Lung microvascular endothelial cell (primary cell): ENCODE measurements at places on chromosomes 7 and 10. TPM values are rescaled to one million over a fixed set of nuclear protein-coding genes. Genes with fewer than 3 reads are reported as not detected.
A peak's percentile ranks its signal among the peaks of the same experiment; 100 is the strongest.

GRCh38 chr10:93773120-93773519, 15.4 kb downstream of the LGI1 start:
- no peak for DNase-seq

DNA sequence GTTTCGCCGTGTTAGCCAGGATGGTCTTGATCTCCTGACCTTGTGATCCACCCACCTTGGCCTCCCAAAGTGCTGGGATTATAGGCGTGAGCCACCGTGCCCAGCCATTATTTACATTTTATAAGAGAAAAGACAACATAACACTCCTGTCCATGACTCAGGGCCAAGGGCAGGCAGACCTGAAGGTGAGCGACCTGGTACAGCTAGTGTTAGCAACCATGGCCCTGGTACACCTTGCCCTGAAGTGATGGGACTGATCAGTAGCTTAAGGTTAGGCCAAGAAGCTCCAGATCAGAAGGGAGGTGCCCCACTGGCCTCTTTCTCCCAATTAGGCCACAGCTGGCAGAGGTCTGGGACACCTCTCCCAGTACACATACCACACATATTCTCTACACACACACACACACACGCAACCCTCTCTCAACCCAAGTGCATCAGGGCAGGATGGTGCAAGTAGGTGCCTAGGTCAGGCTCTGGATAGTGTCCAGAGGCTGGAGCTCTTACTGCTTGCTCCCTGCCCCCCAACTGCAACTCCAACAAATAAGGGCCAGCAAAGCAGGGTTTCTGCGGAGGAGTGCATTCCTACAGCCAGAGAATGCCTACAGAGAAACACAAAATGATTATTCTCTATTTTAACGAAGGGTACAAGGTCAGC, 43.8 kb downstream of the DPCD start:
- no peak for DNase-seq

- no peak for DNase-seq
Observed at GRCh38 chr7:147376192-147376591, 1214.4 kb upstream of the C7orf33 start.

Gene ANAPC16
- 38.7 and 46.4 TPM in 2 replicates for total RNA-seq

DNA sequence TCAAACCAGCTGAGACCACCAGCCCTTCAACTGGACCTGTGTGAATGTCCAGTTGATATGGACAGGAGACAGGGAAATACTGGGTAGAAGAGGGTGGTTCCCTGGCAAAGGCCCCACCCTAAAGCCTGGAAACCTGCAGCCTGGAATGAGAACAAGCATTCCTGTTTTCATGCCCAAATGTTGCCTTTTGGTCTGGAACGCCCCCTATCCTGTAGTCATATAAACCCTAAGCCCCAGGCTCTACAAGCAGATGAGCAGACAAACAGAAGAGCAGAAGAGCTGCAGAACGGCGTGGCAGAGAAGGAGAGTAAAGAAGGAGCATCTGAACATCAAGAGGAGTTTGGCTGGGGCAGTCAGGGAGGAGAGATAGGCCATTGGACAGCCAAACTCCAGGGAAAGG, 38.4 kb downstream of the SYPL1 start:
- DNase-seq = no peak

DNA sequence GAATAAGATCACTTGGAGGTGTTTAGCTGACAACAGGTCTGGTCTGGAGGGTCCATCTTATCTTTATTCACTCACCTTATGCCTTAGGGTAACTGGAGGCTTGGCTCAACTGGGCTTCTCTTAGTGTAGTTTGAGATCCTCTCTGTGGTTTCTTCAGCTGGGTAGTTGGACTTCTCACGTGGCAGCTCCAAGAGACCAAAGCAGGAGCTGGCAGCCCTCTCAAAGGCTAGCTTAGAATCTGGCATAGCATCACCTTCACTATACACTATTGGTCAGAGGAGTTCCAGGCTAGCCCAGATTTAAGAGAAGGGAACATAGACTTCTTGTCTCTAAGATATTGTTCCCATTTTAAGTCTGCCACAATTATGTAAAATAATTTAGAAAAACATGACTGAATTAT, 16.4 kb downstream of the ADK start:
- DNase-seq = no peak

Gene NOS3
- total RNA-seq = 25.0 and 30.5 TPM in 2 replicates

Gene OR13A1
- total RNA-seq = not detected in 2 replicates

DNA sequence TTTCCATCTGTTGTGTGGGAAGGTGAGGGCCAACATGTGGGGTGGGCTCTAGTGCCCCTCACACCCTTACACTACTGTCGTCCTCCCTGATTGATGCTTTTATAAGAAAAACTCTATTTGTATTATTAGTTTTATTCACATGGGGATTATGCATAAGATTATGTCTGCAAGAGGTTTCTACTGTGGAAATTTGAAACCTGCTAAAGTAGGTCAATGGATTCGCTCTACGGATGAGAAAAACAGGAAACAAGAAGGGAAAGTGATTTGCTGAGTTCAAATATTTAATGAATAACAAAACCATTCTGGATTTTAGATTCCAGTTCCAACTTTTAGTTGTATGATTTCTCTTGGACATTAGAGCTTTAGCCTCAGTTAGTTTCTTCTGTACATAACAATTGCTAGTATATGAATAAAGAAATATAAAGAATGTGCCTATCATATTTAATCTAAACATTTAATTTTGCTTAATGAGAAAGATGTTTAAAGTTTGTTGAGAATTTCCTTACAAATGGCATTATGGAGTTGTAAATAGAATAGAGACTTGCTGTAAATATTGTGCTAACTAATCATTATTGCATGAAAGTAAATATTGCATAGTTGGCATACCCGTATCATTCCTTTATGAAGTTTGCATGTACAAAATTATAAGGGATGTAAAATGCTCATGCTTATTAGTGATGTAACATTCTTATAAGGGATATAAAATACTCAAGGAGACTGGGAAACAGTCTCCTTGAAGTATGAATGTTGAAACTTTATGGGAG, 193.8 kb downstream of the THSD7A start:
- peak; percentile 66 for DNase-seq

GRCh38 chr7:15851201-15851600, 164.7 kb upstream of the MEOX2 start:
- DNase-seq = no peak

Gene TRIM56
- 9.2 and 18.3 TPM in 2 replicates for total RNA-seq

GRCh38 chr10:4043897-4044665, 259.1 kb upstream of the KLF6 start:
- DNase-seq = peak; percentile 88
